CD4-positive, alpha-beta T cell treated with Interleukin-6 at 100 ng/mL for 8 hours (primary cell): ENCODE measurements at places on chromosomes 2 and 18.
A peak's percentile ranks its signal among the peaks of the same experiment; 100 is the strongest.

- DNase-seq: no peak
Measured at GRCh38 chr2:12915787-12916186, 199.1 kb downstream of the TRIB2 start.

GRCh38 chr2:167293172-167293781, 405.0 kb downstream of the XIRP2 start:
- no peak for DNase-seq

DNA sequence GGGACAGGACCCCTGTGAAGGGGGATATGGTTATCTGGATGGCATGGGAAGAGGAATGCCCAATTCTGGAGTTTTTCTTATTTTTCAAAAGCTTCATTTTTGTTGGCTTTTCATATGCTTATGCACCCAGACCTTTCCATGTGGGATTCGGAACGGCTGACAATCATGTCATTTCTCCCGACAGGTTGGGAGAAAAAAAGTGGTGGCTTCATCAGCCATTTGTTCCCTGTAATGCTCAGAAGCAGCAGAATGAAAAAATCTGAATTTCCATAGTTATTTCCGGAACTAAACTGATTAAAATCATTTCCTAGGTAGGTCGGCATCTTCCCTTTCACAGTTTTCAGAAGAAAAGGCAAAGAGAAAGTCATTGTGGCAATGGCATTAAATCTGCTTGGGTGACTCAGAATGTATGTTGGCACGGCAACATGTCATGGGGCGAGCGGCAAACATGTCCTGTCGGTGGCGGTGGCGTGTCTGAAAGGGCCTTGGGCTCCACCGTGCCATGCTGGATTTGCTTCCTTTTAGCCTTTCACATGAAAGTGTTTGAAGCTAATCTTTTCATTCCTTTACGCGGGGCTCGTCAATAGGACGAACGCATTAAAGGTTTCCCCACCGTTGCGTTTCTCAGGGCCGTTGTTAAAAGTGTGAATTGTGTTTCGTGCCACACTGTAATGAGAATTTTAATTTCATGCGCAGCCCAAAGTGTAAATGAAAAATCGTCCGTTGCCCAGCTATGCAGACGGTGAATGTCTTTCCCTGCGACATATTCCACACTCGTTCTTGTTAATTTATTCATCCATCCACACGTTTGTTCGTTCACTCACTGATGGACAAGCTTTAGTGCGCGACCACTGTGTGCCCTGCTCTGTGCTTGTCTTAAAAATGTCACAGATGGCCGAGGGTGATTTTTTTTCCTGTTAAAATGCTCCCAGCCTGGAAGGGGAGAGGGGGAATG, 18.5 kb downstream of the ACKR3 start:
- no peak for DNase-seq

DNA sequence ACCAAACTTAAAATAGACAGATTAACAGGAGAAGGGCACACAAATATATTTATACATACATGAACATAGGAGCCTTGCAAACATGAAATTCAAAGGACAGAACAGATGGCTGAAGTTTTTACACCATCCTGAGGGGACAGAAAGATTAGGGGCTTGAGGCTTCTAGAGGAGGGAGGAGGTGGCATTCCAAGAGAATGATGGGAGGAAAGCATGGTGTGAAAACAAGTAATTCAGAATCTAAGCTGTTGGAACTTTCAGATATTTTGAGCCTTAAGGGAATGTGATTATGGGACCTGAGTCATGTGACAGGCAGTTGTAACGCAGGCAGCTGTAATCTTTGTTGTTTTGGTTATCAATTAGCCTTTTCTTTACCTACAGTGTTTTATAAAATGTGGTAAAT, 225.2 kb upstream of the SPOPL start:
- DNase-seq: no peak

GRCh38 chr2:147352264-147353071, 492.4 kb upstream of the ACVR2A start:
- no peak for DNase-seq

DNA sequence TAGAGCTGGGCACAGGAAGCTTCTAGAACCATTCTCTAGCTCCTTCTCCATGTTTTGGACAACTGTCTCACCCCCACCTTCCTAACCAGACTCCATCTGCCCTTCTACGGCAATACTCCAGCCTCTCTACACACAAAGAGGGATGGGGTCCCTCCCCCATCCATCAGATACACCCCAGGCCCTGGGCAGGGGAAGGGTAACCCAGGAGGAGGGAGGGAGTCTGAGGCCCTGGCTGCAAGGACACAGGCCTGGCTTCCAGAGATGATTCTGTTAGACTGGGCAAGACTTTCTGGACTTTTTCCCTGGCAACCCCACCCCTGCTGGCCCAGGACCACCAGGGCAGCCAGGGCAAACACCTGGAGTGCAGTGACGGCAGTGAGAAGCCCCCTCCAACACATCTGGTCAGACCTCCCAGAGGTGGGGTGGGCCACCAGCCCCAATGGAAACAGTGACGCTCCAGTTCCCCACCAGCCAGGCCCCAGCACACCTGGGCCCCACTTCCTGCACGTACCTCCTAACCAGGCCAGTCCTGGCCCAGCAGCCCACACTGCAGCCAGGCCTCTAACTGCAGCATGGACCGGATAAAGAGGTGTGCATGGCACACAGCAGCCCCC, 6.5 kb downstream of the CYP26B1 start:
- no peak for DNase-seq

GRCh38 chr2:154664248-154664647, 34.2 kb upstream of the KCNJ3 start:
- no peak for DNase-seq

DNA sequence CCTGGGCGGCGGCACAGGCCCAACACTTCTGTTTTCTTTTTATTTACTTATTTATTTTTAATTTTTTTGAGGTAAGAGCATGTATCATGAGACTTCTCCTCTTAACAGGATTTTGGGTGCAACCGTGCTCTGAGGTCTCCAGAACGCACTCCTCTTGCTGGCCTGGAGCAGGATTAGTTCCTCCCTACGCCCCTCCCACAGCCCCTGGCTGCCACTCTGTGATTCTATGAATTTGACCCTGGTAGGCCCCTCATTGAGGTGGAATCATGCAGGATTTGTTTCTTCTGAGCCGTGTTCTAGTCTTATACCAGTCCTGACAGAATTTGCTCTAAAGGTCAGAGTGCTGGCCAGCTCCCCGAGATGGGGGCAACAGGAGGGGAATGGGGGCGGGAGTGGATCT, 106.5 kb upstream of the HS6ST1 start:
- DNase-seq: no peak

- no peak for DNase-seq
Measured at GRCh38 chr18:434410-434809, 66.1 kb downstream of the COLEC12 start.

DNA sequence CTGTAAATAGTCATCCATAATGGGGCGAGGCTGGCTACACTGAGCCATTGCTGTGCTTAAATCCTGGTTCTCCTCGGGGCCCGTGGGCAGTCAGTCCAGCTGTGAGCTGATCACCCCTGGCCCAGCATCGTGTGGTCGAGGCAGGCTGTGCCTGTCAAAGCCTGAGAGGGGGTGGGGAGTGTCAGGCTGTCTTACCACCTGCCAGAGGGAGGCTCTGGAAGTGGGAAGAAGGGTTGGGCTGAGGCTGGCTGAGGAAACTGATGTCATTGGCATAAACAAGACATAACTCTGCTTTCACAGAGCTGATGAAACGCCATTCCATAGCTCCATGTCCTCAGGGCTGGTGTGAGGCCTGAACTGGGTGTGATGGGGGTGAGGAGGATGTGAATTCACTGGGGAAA, 49.7 kb downstream of the KLHL29 start:
- no peak for DNase-seq

- no peak for DNase-seq
Measured at GRCh38 chr2:114784890-114785583, 342.6 kb downstream of the DPP10 start.

GRCh38 chr2:122843503-122843902, 1088.1 kb downstream of the TSN start:
- DNase-seq: no peak

DNA sequence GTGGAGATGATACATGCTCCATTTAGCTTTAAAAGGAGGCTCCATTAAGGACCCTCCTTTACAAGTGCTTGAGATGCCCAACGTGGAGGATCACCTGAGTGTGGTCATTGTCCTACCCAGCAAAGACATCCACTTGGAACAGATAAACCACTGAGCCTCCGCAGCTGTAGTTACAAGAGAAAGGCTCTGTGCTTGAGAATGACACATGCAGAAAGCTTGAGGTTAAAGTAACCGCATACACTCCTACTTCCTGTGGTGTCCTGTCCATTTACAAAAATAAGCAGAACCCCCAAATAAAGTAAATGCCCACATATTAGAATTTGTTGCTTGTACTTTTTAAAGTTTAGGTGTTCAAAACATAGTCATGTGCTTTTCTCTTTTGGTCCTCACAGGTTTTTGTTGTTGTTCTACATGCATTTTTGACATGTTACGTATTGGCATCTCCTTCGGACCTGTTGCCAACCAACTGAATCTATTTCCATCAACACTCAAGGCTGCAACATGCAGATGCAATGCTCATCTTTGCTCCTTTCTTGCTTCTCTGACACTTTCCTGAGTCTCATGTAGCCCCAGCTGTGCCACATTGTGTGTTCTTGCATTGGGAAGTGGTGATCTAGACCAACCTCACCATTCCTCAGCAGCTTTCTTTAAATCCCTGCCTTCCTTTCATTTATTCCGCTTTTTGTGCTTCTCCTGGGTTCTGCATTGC, 56.0 kb downstream of the SERPINB7 start:
- no peak for DNase-seq

- DNase-seq: no peak
Measured at GRCh38 chr2:64311948-64312621, 141.9 kb upstream of the LGALSL start.

DNA sequence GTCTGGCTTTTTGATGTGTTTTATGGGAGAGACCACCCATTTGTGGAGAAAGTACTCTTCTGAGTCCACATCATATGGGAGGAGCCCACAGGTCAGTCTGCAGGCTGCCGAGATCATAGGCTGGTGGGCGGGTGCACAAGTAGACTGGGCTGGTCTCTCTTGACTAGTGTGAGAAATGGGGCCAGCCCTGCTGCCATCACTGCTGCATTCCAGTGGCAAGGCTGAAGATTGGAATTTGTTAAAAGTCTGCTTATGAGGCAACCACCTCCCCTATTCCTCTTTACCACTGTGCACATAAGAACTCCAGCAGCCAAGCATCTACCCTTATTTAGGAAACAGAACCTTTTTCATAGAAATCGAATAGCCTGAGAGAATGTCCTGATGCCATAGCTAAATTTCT, 200.7 kb downstream of the DIS3L2 start:
- DNase-seq: no peak

GRCh38 chr2:238430781-238431180, 4.1 kb downstream of the ASB1 start:
- DNase-seq: no peak

- no peak for DNase-seq
Measured at GRCh38 chr2:97724946-97725688, 11.7 kb downstream of the ZAP70 start.

DNA sequence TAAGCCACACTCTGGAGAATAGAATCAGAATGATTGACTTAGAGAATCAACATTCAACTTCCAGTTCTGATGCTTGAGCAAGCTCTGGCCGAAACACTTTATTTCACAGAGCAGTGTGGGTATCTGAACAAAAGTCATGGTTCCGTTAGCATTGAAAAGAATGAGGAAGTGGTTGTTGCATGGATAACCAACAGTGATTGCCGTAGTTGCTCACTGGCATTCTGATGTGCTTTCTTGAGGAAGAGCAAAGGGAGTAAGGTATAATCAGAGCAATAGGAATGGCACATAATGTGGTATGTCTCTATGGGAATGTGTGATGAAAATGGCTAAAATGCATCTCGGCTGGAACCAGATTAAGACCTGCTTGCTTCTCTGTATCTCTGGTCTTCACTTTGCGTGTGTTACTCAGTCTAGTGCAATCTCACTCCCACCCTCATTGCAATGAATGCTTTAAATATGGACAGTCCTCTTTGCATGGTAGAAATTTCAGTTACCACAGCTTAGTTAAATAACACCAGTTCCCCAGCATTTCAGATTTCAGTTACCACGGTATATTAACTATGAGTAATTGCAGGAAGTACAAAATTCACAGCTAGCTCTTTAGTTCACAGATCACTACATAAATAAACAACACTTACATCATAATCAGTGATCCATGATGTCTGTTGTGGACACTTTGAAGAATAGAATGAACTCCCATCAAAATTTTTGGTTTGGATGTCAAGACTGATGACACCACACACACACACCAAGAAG, 7.8 kb upstream of the RAB12 start:
- no peak for DNase-seq

DNA sequence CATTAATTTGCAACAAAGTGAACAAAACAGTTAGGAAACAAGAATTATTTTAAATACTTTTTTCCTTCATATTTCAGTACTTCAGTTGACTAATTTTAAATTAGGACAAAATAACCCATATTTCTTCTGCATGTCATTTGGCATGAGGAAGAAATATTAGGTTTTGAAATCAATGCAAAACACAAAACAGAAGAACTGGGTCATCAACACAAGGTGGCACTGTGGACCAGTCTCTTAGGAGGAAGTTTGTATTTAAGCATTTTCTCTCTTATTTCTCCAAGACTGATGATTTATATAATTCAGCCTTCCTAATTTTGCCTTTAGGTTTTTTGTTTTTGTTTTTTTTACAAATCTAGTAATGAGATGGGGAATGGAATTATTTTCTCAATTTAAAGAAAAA, 352.8 kb upstream of the KCNH7 start:
- DNase-seq: no peak

DNA sequence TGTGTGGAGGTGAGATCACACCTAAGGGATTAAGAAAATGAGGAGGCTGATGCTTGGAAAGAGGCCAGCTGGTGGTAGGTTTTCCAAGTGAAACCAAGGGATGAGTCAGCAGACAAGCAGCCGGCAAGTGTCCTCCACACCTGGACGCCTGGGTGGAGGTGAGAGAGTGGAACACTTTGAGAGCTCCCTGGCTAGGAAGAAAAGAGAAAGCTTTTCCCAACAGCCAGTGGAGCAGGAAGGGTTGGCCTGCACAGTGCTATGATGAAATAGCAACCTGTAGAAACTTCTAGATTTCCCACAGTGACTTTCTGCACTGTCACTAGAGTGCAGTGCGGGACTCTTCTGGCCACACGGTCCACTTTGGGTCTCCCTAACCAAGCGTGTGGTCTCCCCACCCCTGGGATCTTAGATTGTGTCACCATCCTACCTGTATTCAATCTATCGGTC, 19.6 kb upstream of the IL37 start:
- no peak for DNase-seq

DNA sequence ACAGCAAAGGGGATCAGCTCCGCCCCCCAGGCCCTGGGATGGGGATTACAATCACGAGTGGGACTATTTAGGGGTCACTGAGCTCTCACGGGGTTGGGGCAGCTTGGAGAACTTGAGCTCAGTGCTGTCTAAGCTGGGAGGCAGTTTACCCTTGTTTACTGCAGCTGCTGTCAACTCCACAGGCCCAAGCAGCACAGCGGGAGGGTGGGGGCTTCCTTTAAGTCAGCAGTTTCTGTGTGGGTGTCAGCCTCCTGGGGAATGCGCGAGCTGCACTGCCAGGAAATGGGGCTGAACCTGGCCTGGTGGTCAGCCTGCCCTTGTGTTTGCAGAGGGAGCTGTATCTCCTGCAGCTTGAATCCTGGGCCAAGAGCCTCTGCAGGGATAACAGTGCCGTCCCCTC, 29.8 kb downstream of the TOGARAM2 start:
- DNase-seq: peak; percentile 48
